Muscle of arm (tissue), 14 donors: ENCODE measurements at places on chromosomes 11 and 22.

DNA sequence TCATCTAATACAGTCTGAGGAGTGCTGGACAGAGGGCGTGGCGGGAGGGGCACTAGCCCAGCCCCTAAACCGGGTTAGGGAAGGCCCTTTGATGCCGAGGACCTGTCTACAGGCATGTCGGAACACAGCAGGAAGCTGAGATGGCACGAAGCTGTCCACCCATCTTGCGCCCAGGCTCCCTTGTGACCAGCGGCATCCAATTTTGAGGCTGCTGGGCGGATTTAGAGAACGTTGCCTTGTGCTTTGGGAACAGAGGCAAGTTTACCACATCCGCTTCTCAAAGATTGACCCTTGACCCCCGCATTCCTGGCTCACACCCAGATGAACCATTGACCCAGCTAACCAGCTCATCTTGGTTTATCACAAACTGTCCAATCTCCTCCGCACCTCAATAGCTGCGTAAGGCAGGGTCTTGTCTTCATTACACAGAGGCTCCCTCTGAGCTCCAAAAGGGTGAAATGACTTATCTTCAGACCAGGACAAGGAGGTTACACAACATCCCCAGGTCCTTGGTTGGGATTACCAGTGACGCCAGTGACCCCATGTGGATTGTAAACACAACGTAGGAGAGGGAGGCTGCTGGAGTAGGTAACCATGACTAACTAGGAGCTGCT, 4.5 kb downstream of the FAM83F start:
- no peak for DNase-seq

DNA sequence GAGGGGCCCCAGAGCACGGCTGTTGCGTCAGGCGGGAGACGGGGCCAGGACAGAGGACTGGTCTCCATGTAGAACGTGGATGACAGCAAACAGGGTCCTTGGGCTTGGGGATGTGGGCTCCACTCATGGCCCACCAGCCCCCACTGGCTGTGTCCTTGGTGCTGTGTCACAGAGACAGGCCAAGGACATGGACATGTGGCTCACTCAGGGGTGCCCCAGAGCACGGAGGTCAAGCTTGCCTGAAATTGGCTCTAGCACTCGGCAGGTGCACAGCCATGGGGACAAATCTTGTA, 14.4 kb downstream of the FADS2 start:
- no peak for DNase-seq

GRCh38 chr22:50531962-50532674, 2.3 kb upstream of the TYMP start:
- DNase-seq, result no peak

DNA sequence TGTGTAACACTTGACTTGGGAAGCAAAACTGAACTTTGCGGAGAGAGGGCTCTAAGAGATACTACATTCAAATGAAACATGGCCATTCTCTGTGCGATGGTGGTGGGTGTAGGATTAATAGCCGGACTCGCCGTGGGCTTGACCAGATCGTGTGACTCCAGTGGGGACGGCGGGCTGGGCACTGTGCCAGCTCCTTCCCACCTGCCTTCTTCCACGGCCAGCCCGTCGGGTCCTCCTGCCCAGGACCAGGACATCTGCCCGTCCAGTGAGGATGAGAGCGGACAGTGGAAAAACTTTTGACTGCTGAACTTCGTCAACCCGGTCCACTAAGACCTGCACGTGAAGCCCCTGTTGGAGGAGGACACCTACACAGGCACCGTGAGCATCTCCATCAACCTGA, 137.4 kb downstream of the OR4C45 start:
- DNase-seq, result no peak

DNA sequence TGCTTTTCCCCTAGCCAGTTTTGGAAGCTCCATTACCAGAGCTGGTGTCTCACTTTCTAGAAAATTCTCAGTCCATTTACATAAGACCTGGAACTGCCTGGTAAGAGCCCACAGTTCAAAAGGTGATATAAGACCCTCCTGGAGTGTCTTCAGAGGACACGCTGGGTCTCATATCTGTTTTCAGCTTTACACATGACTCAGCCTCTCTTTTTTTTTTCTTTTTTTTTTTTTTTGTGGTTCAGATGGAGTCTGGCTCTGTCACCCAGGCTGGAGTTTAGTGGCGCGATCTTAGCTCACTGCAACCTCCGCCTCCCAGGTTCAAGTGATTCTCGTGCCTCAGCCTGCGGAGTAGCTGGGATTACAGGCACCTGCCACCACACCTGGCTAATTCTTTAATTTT, 30.7 kb downstream of the WEE1 start:
- DNase-seq, result no peak

DNA sequence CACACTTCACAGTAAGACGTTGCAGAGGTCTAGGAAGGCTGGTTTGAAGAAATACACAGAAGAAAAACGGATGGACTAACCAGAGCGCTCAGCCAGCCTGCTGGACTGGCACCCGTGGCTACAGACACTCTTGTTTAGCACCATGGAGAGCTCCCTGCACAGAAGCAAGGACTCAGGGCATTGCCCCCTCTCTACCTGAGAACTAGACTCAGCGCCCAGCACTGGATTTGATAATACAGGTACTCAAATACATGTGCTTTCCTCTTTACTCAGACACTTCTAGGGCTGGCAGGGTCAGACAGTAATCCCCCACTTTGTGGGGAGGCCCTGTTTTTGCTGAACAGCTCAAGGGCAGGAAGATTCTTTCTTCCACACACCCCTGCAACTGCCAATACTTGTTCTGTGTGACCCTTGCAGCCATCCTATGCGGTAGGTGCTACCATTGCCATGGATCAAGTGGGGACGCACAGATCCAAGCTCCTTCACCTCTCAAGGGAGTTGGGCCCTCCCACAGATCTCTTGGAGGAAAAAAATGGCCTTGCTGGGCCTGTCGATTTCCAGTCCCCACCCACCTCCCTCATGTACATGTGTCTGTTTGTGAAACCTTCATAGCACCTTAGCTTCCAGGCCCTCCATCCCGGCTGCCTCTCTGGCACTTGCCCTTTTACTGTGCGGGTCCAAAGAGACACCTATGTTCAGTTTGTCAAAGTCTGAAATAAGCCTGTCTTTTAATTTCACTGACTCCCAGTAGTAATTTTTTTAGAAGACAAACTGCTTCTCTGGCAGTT, 5.1 kb upstream of the P2RX6 start:
- DNase-seq, result no peak

DNA sequence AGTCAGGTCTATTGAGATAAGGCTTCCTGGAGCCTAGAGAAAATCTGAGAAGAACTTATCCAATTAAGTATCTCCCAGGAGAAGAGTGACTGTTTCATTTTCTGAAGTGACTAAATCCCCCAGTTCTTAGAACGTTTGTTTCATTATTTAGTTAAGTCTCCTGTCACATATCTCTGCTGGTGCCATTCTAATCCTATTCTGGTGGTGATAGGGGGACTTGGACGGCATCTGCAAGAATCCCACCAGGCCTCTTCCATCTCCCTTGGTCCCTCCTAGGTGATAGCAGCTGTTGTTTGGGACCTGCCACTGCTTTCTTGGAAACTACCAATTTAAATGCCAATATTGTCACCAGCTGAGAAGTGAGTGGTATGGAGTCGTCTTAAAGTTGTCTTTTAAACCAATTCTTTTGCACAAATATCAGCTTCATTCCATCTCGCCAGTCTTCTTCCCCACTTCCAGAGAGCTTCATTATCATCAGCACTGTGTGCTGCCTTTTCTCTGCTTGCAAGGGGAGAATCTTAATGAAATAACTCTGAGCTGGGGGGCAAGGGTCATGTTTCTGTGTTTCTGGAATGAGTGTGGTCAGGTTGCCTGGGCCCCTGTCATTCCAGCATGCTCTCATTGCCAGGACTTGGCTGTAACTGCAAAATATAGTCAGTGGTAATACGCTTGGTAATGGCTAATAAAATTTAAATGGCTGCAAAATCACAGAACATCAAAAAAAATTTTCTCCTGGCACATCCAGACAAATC, 104.8 kb downstream of the LDLRAD3 start:
- no peak for DNase-seq
